ENCODE measurements at places on chromosomes 5 and 9.

DNA sequence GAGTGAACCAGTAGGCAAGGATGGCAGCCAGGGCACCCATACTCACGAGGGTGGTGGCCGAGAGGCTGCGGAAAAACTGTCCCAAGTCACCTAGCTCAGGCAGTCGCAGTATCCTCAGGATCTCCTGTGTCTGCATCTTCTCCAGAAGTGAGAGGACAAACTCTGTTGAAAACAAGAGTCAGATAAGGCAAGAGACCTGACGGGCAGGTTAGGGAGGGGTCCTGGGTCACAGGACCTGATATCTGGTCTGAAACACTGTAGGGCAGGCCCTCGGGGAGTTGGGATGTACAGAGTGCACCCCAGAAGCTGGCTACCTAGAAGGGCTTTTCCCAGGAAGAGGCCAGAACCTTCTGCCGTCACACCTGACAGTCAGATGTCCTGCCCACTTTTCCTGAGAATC lies 17.4 kb downstream of the ACSL6 start:
- DNase-seq: no peak

DNA sequence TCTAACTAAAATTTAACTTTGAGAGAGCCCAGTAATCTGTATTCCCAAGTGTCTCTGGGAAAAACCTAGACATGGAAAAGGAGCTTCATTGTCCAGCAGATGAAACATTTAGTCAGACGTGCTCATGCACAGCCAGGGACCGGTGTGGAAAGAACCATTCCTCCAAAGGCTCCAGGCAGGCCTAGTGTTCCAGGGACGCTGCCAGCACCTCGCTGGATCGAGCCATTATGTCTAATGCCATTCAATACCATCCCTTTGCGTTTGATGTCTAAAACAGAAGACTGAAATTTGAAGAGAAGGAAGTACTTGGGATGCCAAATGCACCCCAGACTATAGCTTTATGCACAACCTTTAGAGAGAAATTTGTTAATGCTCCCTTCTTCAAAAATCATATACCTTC lies 1.4 kb upstream of the CHSY3 start:
- DNase-seq: no peak

- no peak for DNase-seq
These were observed 173.5 kb downstream of the TRIM32 start for GRCh38 chr9:116860509-116861120.

DNA sequence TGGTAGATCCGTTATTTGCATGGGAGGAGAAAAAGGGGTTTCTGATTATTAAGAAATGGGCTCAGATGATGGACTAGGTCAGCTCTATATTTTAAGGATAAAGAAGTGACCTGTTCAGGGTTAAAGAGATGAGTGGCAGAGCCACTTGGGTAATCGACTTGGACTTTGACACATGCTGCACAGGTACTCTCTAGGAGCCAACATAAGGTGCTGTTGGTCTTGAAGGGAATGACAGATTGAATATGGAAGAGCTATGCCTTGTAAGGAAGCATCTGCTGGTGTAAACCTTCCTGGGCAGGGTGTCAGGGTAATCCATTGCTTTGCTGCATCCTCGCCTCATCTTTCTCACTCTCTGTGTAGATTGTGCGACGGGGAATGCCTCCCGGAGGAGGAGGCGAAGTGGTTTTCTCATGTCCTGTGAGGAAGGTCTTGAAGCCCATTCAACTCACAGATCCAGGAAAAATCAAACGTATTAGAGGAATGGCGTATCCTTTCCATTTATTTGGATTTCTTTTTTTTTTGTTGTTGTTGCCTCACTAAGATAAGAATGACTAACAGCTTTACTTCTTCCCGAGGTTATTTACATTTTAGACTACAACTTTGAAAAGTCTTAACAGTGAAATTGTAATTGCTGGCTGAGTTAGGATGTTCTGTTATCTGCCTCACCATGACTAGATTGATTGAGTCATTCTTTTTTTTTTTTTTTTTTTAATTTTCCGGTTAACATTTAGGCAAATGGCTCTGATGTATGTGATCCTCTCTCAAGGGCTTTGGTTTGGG lies 41.2 kb downstream of the RCL1 start:
- no peak for DNase-seq

GRCh38 chr5:115296124-115297022 lies at the start of gene CCDC112:
TSS of gene CCDC112 (minus strand) at chr5:115296654. CDS start at chr5:115296543, 111 bp downstream.
- peak; percentile 60 for DNase-seq

- no peak for DNase-seq
These were observed 42.1 kb upstream of the TAF11L2 start for GRCh38 chr5:17455942-17456341.

GRCh38 chr9:134642385-134643181 lies 980 bp downstream of the COL5A1 start:
- DNase-seq: no peak

GRCh38 chr9:133604214-133604613 lies 5.0 kb downstream of the FAM163B start:
- DNase-seq: peak; percentile 33

DNA sequence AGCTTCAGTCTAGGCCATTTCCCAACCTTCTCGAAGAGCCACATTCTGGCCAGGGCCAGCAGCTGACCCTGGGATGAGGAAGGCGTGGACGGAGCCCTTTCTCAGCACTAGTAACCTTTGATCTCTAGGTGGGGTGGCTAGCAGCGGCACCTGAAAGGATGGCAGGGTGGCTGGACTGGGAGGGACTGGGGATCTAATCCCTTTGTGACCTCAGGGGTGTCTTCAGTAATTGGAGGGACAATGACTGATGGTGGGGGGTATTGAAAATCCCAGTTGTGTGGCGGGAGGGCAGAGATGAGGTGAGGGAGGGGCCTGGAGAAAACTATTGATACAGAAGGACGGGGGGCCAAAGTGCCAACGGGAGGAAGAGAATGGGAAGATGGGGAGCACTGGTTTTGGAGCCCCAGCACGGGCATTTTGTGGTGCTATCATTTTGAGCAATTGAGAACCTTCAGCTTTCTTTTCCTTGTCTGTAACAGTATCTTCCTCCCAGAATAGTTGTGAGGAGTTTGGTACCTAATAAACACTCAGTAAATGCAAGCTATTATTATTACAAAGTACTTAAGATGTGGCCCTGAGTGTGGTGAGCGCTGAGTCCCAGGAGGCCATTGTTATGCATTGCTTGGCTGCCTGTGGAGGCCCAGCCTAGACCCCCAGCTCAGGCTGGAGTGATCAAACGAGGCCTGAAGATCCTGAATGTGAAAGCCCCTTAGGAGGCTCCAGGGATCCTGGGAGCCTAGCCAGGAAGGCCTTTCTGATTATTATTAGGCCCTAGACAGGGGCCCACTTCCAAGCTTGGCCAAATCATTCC lies 37.3 kb upstream of the UBE2D2 start:
- DNase-seq: no peak

GRCh38 chr5:158699298-158699880 lies 400.3 kb downstream of the EBF1 start:
- no peak for DNase-seq

- no peak for DNase-seq
These were observed 12.0 kb downstream of the ENHO start for GRCh38 chr9:34510497-34511468.

- peak; percentile 63 for DNase-seq
These were observed 2.6 kb upstream of the OLFML2A start for GRCh38 chr9:124774129-124774978.

DNA sequence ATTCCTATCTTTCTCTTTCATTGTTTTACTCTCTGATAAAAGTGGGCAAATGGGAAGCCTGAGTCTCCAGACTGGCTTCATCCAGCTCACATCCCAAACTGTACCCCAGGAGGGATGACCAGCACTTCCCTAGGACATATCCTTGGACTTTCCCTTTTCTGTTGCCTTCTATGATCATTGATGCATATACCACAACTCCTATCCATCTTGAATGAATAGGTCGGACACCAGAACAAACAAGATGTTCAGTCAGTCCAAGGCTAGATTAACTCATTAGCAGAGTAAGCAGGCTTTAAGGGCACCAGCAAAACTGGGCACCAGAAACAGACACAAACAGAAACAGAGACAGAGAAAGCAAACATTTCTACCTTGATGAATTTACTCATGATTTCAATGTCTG lies 159.1 kb upstream of the RGMB start:
- no peak for DNase-seq

GRCh38 chr9:33180526-33181184 lies 13.5 kb upstream of the B4GALT1 start:
- DNase-seq: no peak

- no peak for DNase-seq
These were observed 33.9 kb upstream of the GABBR2 start for GRCh38 chr9:98742325-98743280.

- no peak for DNase-seq
These were observed 133.9 kb upstream of the ERCC6L2 start for GRCh38 chr9:95741631-95742030.

DNA sequence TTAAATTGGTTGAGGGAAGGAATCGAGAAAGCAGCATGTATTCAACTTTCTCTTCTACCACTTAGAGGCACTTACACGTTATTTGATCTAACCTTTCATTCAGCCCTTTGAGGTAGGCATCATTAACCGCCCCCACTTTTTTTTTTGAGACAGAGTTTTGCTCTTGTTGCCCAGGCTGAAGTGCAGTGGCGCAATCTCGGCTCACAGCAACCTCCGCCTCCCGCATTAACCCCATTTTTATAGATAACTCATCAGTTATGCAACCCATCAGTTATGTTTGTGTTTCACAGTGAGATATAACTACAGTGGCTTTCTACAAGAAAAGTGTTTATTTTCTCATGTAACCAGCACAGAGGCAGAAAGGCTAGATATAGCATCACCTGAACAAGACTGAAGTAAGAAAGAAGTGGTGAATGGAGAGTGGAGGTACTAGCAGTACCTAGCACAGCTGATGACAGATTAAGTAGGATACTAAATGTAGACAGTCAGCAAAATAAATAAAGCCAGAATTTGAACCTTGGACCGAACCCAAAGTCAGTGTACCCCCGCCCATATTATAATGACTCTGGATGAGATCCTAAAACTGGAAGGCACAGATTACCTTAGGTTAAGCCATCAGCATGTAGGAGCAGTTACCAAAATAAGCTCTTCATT lies 91.2 kb downstream of the PJA2 start:
- no peak for DNase-seq

GRCh38 chr9:130418776-130419175 lies 26.0 kb upstream of the ASS1 start:
- no peak for DNase-seq

DNA sequence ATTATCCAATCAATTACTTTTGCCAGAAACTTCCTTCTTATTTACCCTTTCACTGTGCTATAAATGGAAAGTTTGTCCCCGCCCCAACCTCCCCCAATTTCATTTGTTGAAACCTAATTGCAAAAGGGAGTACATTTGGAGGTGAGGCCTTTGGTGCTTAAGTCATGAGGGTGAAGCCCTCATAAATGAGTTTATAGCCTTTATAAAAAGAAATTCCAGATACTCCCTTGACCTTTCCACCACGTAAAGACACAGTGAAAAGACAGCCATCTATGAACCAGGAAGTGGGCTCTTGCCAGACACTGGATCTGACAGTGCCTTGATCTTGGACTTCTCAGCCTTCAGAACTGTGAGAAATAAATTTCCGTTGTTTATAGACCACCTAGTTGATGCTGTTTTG lies 82.3 kb downstream of the NUDT12 start:
- no peak for DNase-seq

- DNase-seq: no peak
These were observed 288.7 kb downstream of the FANCC start for GRCh38 chr9:95028853-95029219.

- DNase-seq: no peak
These were observed 105.7 kb upstream of the ZNF618 start for GRCh38 chr9:113770396-113770795.

- DNase-seq: no peak
These were observed 11.1 kb downstream of the FGF1 start for GRCh38 chr5:142674531-142675469.

- no peak for DNase-seq
These were observed 13.7 kb downstream of the EHMT1 start for GRCh38 chr9:137632230-137633161.

DNA sequence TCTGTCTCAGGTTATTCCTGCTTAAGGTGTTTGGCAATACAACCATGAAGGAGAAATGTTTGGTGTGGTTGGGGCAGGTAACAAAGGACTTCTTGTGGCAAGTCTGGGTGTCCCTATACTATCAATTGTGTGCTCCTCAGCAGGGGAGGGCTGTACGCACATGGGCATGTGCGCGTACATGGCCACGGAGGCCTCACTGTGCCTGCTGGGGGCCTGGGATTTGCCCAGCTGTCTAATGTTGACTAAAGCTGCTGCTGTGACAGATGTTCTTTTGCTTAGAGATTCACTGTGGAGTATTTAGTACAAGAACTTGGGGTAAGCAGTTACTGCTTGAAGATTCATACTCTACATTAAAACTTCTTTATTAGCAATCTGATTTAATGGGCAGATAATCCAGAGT lies 97.5 kb downstream of the HSPA4 start:
- no peak for DNase-seq

DNA sequence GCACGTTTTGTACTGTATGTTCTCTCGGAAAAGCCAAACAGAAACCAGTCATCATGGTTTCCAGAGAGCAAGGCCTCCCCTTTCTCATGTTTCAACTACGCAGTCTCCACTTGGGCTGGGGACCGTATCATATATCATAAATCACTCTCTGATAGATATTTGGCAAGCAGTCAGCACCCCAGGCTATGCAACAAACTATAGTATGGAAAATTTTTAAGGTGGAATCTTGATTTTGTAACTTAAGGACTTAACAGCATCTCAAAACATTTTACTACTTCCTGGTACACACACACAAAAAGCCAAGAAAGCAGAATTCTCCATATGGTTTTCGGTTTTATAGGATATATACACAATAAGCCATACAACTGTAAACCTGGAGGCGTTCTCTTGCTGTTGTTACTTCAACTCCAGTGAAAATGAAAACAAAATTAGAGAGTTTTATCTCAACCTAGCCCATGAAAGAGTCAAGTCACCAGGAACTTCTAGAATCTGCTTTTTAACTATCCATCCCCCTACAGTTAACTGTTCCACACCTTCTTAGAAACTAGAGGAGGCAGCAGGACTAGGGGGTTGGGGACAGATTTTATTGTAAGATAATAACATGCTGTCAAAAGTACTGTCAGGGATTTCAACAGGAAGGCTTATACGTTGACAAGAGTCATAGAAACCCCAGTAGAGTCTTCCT lies 283.4 kb downstream of the NFIB start:
- no peak for DNase-seq

- no peak for DNase-seq
These were observed 73.0 kb downstream of the MRPS27 start for GRCh38 chr5:72246954-72247442.

DNA sequence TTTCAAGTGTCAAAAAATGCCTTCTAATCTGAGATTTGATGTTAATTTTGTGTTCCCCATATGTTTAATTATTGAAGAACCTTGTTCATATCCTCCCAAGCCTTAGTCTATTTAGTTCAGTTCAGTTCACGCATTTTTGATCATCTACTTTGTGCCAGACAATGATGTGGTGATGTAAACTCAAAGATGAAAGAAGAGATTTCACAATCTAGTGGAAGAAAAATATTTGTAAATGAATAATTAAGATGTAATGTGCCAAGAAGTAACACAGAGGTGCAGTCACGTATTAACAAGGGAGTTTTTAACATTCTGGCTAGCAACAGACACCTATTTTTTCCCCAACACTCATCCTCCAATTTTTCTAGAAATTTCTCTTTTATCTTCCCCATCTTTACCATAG lies 22.1 kb upstream of the KIF2A start:
- DNase-seq: no peak

- DNase-seq: no peak
These were observed 100.7 kb upstream of the TUT7 start for GRCh38 chr9:86454701-86455615.
